AG20443 (cell line): ENCODE measurements at places on chromosomes 6 and 20.

DNA sequence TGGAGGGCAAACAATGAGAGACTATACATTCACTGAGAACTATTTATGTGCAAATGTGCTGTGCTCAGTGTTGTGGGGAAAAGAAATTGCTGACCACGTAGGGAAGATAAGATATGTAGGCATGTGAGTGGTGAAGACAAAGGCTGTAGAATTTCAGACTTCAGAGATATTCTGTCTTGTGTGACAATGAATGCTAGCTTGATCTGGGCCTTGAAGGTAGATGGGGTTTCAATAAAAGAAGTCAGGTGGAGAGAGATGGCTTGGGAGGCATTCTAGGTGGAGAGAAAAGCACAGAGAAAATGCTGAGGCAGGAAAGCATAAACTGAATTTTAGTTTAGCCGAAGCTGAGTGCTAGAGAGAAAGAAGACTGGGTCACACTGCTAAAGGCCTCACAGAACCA lies 56.8 kb upstream of the EEF1A1 start:
- no peak for DNase-seq

DNA sequence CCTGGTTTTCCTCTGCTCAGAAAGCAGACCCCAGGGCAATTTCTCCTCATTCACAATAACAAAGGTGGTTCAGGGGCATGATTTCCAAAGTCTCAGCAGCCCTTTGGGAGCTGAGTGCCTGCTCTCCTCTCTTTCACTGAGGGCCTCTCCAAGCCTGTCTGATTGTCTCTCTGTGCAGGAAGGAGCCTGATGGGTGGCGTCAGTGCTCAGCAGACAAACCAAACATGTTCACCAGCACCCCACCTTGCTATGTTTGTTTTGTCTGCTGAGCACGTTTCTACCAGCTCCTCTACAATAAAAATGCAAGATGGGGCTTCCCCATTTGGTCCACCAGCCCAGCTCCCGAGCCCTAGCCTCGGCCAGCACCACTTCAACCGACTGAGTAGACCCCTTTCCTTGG lies 25.4 kb upstream of the TCP11 start:
- no peak for DNase-seq

DNA sequence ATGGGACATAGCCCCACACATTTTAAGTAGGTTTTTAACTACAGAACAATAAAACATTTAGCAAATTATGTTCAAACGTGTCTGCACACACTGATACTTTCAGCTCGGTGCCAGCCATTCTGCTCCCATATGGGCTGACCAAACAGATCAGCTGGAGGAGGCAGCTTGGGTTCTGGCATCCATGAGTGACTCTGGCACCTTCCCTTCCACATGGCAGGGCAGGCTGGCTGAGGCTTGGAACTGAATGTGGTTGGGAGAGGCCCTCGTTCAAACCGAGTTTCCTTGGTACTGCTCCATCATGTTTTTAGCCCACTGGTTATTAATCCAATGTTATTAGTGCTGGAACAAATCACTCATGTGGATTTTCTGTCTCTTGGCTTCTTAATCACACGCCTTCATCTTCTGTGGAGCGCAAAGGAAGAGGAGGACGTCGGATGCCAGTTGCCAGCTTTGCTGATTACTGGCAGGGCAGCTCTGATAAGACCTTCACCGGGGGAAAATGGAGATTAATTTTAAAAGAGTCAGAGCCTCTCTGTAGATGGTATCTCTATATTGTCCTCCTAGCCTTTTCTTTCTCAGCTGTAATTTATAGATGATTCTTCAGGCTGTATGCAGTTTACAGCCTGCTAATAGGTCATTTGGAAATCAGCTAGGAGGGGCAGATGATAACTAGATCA lies 93.1 kb upstream of the TIAM2 start:
- no peak for DNase-seq

DNA sequence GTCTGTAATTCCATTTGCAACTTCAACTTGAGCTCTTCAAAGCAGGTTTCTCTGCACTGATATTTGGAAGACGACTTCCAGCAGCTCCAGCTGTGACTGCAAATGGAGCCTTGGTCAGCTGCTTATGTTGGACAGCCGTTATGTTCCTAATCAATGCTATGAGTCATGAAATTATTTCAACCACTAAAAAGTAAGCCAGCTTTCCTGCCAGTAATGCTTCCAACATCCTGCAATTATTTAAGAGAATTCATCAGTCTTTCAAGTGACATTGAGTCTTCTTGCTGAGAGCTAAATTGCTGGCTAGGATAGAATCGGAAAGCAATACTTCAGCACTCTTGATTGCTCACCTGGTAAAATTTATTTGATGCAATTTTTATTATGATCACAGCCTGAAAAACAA lies 375.7 kb downstream of the MMUT start:
- DNase-seq, result no peak

GRCh38 chr20:37452236-37452635 lies 68.8 kb upstream of the NNAT start:
- DNase-seq, result no peak

GRCh38 chr6:111715321-111715720 lies 109.6 kb upstream of the TRAF3IP2 start:
- DNase-seq, result no peak

DNA sequence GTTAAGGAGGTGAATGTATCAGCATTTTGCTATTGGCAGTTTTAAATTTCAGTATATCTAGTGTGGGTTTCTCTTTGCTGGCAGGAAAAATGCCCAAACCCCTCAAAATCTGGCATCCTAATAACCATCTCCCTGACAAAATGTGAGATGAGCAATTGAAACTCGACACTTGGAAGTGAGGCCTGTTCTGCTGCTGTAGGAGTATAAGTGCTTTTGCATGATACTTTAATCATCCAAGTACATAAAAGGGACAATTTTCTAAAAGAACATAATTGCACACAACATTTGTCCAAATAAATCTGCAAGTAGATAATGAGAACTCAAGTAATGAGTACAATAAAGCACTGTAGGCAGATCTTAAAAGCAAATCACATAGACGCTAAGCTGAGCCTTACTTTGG lies 36.5 kb downstream of the LAMP5 start:
- no peak for DNase-seq

- DNase-seq, result no peak
Measured at GRCh38 chr6:499617-500016, 108.1 kb downstream of the IRF4 start.

DNA sequence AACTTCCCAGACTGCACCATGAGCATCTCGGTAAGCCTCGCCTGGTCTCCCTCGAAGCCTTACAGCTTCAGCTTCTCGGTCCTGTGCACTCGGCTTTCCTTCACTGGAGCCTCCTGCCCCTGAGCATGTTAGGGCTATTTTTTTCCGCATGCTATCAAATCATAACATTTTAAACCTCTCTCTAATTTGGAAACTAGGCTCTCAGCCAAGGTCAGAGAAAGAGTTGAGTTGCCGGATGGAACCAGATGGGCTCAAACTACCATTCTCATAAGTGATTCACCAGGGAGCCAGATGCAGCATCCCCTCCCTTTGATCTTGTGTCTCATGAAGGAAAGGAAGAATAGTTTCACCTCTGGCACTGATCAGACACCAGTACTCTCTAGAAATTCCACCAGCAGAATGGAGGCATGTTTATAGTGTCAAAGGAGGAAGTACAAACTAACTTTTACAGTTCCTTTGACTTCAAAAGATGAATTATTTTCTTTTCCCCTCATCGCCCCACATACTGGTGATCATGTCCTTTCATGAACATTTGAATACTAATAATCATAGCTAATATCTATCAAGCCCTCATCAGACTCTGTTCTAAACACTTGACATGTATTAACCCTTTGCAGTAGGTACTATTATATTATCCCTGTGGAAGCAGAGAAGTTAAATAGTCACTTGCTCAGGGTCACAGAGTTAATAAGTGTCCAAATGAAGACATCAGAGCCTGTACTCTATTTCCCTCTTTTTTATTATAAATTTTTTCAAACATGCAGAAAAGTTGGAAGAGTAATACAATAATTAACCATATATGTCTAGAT lies 46.7 kb downstream of the MAP1LC3A start:
- peak; percentile 57 for DNase-seq

DNA sequence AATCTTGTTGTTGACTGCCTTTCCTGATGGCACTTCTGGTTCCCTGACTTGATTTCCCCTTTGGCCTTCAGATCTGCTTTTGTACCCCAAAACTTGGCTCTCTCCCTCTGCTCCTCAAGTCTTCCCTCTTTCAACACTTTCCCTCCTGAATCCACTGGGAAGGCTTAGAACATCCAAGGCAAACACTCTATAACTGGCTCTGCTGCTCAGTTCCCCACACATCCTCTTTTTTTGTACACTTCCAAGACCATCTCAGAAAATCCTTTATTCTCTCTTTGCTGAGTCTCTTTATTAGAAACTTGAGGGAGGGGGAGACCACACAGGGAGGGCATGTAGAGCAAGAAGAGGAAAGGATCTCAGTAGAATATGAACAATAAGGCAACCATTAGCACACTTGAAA lies 354.1 kb downstream of the KIF16B start:
- DNase-seq, result no peak

DNA sequence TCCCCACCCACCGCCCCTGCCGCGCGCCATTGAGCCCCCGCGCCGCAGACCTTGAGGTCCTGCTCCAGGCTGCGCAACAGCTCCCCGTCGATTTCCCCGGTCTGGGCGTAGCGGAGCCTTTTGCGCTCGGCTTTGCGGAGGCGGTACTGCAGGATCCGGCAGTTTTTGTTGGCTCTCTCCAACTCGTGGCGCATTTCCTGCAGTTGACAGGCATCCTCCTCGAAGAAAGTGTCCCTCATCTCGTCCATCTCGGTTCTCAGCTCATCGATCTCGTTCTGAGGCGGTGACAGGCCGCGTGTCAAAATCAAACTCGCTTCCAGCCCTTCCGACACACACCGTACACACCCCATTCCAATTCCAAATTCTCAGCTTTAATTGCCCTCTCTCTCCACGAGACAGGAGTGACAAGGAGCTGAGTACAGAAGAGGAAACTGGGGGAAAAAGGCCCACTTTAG lies 4.3 kb downstream of the MTCL3 start:
- DNase-seq, result peak; percentile 70

GRCh38 chr20:46523696-46524328 lies 10.5 kb upstream of the ZNF334 start:
- no peak for DNase-seq

GRCh38 chr6:13654496-13654895 lies 39.4 kb downstream of the NOL7 start:
- DNase-seq, result no peak

DNA sequence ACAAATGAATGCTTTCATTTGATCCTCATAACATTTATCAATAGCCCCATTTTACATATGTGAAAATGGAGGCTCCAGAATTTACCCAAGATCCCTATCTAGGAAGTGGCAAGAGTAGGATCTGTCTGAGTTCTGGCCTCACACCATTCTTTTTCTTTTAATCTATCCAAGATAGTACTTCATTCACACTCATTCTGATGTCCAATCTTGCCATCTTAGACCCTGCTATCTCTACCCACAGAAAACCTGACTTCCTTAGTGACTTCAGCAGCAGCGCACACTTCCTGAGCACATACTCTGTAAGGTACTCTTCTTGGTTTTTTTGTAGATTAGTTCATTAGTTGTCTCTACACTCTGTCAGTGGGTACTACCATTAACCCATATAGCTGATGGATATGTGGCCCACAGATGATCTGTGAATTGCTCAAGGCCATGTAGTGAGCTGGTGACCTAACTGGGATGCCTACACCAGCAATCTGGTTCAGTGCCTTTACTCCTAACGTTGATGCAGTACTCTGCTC lies 36.3 kb downstream of the COX4I2 start:
- DNase-seq, result no peak

DNA sequence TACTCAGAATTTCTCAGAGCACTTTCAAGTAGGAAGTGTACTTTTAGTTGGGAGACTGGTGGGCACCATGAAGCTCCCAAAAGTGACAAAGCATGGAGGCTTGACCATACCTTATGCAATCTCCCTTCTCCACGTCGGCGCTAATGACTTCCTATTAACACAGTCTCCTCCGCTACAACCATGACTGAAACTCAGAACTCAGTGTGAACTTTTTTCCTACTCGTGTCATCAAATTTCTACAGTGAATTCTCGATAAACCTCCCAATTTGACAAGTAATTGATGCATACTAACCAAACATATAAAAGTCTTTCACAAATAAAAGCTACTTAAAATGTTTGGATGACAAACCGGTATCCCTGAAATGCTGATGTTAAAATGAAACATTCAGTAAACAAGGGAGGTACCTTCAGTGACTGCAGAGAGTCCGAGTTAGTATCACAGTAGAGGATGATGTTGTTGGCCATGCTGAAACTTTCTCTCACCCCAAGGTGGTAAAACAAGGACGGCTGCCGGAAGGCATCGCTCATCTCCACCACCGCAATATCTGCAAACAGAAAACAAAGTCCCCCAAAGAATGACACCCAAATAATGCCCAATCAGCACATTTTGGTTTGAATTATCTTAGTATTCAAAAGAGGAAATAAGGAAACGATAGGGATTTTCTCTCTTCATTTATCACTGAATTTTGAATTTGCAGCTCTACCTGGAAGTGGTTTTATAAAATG lies 72.1 kb downstream of the MAP3K5 start:
- DNase-seq, result no peak

GRCh38 chr6:52482903-52483670 lies 62.9 kb downstream of the EFHC1 start:
- DNase-seq, result no peak

DNA sequence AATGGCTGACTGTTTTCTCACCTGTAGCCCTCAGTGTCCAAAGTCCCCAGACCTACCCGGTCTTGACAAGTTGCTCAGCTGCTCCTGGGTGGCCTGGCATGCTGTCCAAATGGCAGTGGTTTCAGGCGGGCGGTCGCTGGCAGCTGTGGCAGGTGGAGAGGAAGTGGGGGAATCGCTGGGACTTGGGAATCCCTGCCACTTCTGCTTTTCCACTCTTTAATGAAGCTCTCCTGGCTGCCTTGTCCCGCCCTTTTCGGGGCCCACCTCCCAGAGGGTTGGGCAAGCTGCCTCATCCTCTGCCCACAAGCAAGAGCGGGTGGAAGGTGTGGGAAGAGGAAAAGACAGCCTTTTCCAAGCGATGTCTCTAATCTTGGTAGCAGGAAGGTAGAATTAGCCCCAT lies at the start of gene OCSTAMP:
Gene OCSTAMP (minus strand): TSS at position 194 of the 400 bp plus-strand sequence. CDS start 94 bp downstream, at position 100.
- DNase-seq, result no peak

GRCh38 chr6:116596815-116597214 lies 19.5 kb upstream of the RSPH4A start:
- DNase-seq, result peak; percentile 11

GRCh38 chr6:67880939-67881705 lies 754.0 kb upstream of the ADGRB3 start:
- DNase-seq, result no peak

- DNase-seq, result no peak
Measured at GRCh38 chr6:111777357-111777756, 95.9 kb downstream of the FYN start.

DNA sequence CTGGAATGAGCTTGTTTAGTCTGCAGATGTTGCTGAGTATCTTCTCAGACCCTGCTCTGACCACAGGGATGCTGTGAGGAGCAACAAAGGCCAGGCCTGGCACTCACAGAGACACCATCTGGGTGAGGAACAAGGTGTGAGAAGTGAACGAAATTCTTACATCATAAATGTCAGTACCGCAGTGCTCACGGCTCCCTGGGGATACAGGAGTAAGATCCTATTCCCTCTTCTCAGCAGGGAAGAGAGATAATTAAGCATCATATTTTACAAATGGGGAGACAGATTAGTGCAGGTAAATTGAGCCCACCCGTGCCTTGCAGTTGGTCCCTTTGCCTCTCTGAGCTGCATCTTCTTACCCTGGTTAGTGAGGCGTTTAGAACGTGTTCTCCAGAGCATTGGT lies 106.2 kb downstream of the DTD1 start:
- DNase-seq, result no peak
